Tongue (tissue), 3 donors: ENCODE measurements at places on chromosomes 7 and 10. TPM values are rescaled to one million over a fixed set of nuclear protein-coding genes. Genes with fewer than 3 reads are reported as not detected.

The RPEL1 gene
- total RNA-seq = not detected

The ABCC2 gene
- 0.72 TPM for total RNA-seq

The DEPP1 gene
- total RNA-seq = 44.6 TPM

The PTEN gene
- total RNA-seq = 194 TPM

The FAM13C gene
- total RNA-seq = 74.0 TPM

The USP6NL gene
- 15.4 TPM for total RNA-seq

The MYPN gene
- 92.0 TPM for total RNA-seq

The SEMA3E gene
- total RNA-seq = 3.1 TPM

The CCZ1 gene
- total RNA-seq = 49.7 TPM

The TEX36 gene
- not detected for total RNA-seq

The OR6B1 gene
- total RNA-seq = not detected
